Mammary epithelial cell (primary cell): ENCODE measurements at places on chromosomes 6 and 20.

DNA sequence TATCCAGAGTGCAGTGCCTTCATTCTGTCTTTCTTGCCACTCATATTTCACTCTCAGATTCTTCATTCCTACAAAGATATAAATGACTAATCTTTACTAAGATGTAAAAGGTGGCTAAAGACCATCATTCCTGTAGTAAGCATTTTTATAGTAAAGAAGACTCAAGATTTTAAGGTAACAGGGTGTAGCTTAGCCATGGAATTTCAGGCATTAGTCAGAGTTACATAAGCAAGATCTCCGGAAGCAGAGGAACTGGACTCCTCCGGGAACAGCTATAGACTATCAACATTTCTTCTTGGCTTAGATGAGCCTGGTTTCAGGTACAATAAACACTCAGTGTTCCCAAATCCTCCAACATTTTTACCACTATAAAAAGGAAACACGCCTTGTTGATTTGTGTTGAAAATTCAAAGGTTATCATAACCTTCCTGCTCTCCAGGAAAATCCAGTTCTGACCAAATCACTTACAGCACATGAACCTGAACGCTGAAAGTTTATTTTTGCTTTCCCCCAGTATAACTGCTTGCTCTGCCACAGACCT is 23.7 kb downstream of the SERPINB1 start:
- DNase-seq = peak; percentile 93

DNA sequence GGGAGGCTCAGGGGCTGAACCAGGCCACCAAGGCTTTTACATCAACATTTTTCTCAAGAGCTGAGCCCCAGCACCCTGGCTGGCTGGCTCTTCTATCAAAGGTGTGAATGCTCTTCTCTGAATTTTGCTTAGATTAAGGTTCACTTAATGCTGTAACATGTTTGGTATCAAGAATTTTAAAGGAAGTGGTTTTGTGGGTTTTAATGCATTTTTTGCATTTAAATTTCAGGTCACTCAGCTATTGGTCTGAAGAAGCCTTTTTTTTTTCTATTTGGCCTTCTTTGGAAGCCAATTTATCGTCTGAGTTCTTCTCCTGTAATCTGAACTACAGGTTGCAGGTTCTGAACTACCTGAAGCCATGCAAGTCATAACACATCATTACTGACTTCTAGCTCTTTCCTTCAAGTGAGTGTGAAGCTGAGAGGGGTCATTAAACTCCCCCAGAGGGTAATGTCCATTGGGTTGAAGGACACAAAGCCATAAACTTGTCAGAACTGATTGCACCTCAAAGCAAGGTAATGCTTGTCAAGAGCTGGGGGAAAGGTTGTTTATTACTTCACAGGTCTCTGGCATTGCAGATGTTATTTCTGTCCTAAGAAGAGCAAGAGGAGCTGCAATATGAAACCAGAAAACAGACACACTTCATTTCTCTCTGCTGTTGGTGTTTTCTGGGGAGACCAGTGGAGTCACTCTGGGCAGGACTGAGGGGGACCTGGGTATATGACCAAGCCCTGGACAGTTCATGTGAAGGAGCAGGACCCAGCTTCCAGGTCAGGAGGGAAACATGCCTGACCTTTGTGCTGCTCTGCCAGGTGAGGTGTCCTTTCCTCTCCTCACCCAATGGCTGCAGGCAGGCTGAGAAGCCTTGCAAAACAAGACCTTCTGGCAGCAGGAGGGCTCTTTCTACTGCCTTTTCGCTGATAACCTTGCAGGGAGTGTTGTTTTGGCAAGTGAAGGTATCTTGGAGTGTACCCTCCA is 26.1 kb upstream of the NEDD9 start:
- DNase-seq = no peak

GRCh38 chr20:45361793-45362192 is 1.2 kb upstream of the SYS1 start:
- DNase-seq = no peak

DNA sequence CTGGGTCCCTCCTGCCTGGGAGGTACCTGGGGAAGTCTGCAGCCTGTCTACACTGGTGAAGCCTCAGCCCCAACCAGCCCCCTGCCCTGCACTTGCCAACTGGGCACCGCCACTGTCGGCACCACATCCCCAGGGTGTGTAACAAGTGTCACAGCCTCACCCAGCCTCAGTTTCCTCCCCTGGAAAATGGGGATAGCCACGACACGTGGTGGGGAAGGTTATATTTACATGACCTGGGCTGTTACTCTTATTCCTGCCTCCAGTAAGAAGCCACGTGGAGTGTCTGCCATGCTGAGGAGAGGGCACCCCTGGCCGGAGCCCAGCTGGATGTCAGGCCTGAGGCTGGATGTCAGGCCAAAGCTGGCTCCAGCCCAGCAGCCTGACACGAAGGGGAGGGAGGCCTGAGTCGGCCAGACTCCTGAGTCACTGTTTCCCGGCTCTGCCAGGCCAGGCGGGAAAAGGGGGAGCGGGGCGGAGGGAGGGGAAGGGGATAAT is 44.9 kb downstream of the SNAI1 start:
- peak; percentile 44 for DNase-seq

GRCh38 chr20:433300-433975 is 25.3 kb downstream of the RBCK1 start:
- peak; percentile 69 for DNase-seq

GRCh38 chr20:57048027-57048869 is 218.2 kb downstream of the BMP7 start:
- peak; percentile 37 for DNase-seq

DNA sequence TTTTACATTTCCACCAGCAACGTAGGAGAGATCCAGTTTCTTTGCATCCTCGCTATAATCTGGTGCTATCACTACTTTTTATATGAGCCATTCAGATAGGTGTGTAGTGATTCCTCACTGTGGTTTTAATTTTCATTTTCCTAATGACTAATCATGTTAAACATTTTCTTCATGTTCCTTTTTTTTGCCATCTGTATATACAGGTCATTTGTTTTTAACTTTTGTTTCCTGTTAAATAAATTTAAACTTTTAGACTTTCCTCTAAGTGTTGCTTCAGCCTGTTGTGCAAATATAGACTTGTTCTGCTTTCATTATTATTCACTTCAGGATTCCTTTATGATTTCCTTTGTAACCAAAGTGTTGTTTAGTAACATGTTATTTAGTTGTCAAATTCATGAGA is 697.4 kb downstream of the PTPRT start:
- no peak for DNase-seq

DNA sequence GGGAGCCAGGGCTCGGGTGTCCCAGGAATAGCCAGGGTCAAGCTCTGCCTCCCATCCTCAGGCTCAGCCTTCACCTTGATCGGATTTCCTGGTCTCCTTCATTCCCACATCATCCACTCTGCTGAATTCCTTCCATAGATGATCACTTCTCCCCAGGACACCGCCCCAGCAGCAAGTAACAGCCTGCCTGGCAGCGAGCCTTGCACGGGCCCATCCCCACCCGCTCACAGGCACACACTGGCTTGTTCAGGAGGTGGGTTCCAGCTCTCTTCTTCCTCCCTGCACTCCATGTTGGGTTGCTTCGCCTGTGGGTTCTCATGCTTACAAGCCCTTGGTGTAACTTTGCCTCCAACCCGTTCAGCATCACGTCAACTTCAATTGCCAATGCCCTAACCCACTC is 113.0 kb upstream of the IYD start:
- DNase-seq = peak; percentile 96

- no peak for DNase-seq
Observed at GRCh38 chr20:24686156-24686555, 216.7 kb downstream of the SYNDIG1 start.

- DNase-seq = no peak
Observed at GRCh38 chr6:26260725-26261490, 104.1 kb upstream of the BTN3A2 start.
